ENCODE measurements at places on chromosomes 3 and 15. TPM values are rescaled to one million over a fixed set of nuclear protein-coding genes. Genes with fewer than 3 reads are reported as not detected.

- no peak for DNase-seq
Measured at GRCh38 chr3:36649125-36649524, 115.2 kb downstream of the DCLK3 start.

- DNase-seq: no peak
Measured at GRCh38 chr15:49290191-49290590, 120.1 kb downstream of the GALK2 start.

GRCh38 chr3:95705786-95706418, 1108.5 kb upstream of the EPHA6 start:
- DNase-seq: no peak

DNA sequence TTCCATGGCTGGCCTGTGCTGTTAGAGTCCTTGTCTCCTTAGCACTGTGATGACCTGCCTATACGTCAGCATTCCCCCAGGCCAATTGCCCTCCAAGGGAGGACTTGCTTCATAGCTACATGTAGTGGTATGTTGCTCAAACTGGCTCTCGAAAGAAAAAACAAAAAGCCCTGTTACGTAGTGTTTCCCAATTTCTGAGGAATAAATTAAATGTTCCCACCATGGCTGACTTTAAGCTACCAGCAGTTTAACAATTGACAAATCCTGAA, 54.6 kb downstream of the WNT7A start:
- DNase-seq: no peak

DNA sequence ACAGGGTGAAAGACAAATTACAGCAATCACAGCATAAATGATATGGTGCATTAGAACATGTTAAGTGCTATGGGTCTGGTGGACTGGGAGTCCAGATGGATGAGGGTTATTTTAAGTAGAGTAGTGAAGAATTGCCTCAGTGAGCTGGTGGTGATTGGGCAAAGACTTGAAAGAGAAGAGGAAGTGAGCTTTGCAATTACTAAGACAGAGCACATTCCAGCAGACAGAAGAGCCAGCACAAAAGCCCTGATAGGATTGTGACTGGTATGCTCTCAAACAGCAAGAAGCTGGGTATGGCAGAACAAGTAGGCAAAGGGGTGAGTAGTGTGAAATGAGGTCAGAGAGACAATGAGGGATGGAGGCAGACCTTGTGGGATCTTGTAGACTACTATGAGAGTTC, 2.1 kb upstream of the ACKR4 start:
- DNase-seq: no peak

The ACAD11 gene
- 51.3 TPM for total RNA-seq

- no peak for DNase-seq
Measured at GRCh38 chr3:194647747-194648146, 14.5 kb upstream of the TMEM44 start.

GRCh38 chr3:187006864-187007630, 76.7 kb downstream of the ST6GAL1 start:
- no peak for DNase-seq

- no peak for DNase-seq
Measured at GRCh38 chr3:73804204-73804603, 179.5 kb upstream of the PDZRN3 start.

GRCh38 chr3:100277255-100277800, 16.5 kb downstream of the TBC1D23 start:
- DNase-seq: no peak

The CCRL2 gene
- 1.6 TPM for total RNA-seq

DNA sequence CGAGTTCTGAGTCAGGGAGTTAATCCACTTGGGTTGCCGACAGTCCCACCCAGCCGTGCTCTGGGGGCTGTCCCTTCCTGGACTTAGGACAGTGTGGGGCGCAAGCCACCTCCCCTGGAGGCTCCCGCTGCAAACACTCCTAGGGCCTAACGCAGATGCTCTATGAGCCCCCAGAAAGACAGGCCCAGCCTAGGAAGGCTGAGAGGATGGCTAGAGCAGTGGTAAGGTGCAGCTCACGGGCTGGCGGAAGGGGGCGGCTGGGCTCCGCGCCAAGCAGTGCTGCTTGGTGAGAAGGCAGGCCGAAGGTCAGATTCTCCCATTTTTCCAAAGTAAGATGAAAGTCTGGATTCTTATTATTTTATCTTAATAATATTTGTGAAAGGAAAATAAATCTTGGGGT, 84.6 kb upstream of the ALDH1L1 start:
- DNase-seq: no peak

DNA sequence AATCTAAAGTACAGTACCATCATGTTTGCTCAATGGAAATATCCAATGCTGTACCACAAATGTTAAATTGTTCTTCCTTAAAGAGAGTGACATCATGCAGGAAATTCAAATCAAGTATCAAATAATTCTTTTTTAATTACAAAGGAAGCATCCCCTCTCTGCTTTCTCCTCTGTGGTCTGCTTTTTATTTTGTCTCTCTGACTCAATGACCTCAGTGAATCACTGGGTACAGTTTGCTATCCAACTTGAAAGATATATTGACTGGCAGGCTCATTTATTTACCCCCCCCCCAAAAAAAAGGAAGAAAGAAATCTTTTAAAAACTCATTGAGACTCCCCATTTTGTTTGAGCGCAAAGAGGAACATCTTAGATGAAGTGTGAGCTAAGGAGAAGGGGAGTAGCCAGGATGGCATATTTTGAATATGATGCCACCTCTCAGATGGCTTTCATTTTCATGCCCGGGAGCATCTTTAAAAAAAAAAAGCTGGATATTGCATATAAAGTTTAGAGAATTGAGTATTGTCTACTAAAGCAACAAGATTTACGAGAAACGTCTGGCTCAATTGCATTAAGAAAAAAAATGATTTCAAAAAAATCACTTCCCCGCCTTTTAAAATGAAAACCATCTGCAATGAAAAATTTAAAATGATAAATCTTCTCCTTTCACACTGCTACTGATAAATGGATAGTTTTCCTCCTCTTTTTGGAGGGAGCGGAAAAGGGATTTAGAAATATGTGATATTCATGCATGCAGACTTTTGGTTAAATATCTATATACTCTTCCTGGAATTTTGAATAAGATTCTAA, 307.1 kb upstream of the DPH6 start:
- no peak for DNase-seq

GRCh38 chr3:47482366-47482765, 6.6 kb upstream of the SCAP start:
- DNase-seq: no peak

- DNase-seq: no peak
Measured at GRCh38 chr3:40099871-40100270, 209.6 kb upstream of the EIF1B start.

The NOX5 gene
- total RNA-seq: 0.06 TPM

DNA sequence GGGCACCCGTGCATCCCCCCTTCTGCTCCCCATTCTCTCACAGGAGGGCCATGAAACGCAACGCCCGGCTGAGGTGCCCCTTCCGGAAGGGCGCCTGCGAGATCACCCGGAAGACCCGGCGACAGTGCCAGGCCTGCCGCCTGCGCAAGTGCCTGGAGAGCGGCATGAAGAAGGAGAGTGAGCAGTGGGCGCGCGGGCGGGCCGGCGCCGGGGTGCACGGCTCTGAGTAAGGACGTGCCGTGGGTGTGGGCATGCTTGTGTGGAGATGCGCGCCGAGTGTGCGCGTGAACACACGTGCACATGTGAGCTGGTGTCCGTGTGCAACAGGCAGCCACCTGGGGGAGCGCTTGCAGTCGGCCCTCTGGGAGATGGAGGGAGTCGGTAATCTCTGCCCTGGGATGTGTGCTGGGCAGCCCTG, 28.1 kb downstream of the NR1I2 start:
- DNase-seq: peak; percentile 42

DNA sequence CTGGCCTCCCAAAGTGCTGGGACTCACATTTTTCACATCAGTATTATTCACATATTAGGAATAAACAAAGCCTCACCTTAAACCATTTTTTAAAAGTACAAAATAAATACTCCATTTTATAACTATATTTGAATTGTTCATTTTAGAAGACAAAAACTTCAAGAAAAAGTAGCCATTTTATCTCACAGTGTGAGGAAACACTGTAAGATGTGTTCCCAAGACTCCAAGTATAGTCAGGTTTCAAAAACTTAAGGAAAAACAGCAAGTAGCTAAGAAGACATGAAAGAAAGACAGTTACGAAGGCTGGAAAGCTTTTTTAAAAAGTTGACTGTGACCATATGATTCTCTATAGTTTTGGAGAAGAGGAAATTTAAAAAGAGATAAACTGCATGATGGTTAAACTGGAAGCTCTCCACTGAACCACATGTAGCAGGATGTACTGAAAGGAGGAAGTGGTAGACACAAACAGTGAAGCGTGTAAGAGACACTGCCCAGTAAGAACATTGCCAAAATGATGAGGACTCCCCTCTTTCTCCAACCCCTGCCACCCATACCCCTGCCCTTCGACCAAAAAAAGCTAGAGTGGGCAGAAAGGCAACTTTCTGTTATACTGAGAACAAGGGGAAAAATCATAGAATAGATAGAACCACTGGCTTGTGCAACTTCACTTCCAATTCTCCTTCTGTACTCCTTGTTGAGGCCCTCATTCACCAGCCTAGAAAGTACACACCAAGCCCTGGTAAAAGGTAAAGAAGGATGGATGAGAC, 6.2 kb upstream of the TMF1 start:
- no peak for DNase-seq

GRCh38 chr3:194811118-194811517, 125.4 kb downstream of the FAM43A start:
- DNase-seq: no peak

The PKM gene
- 967 TPM for total RNA-seq

- DNase-seq: no peak
Measured at GRCh38 chr3:120682095-120682681, at the start of gene HGD. TSS of gene HGD (minus strand) at chr3:120682239. CDS start at chr3:120682111, 128 bp downstream.

GRCh38 chr15:24848050-24848449, 106.7 kb upstream of the SNRPN start:
- DNase-seq: peak; percentile 35

GRCh38 chr3:58116161-58116955, 94.4 kb downstream of the DNASE1L3 start:
- no peak for DNase-seq

- DNase-seq: no peak
Measured at GRCh38 chr3:176526225-176526624, 671.1 kb downstream of the TBL1XR1 start.

- DNase-seq: no peak
Measured at GRCh38 chr15:38190501-38190900, 62.1 kb upstream of the SPRED1 start.

GRCh38 chr15:59247364-59247763, 40.7 kb downstream of the LDHAL6B start:
- DNase-seq: peak; percentile 48

GRCh38 chr15:66850078-66850991, 148.3 kb downstream of the SMAD6 start:
- DNase-seq: no peak

GRCh38 chr3:64161481-64161952, 63.7 kb downstream of the PRICKLE2 start:
- DNase-seq: no peak

The SSUH2 gene
- total RNA-seq: not detected

The GRK7 gene
- total RNA-seq: 0.07 TPM

The PLA2G4B gene
- 0.36 TPM for total RNA-seq

DNA sequence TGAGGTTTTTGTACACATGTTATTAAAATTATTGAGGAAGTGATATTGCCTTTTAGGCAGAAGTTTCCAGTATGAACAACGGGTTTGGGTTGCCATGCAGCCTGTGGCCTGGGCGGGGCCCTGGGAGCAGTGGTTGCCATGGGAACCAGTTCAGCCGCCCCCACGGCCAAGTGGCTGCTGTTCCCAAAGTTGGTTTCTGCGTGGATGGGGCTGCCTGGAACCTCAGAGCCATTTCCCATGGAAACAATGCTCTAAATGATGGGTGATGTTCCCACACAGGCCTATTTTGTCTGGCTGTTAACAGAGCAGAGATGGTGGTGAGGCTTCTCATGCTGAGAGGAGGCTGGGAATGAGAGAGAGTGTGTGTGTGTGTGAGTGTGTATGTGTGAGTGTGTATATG, 19.5 kb downstream of the MRAS start:
- DNase-seq: peak; percentile 49

GRCh38 chr3:111143-112069, 85.2 kb upstream of the CHL1 start:
- no peak for DNase-seq

- no peak for DNase-seq
Measured at GRCh38 chr3:135368316-135368715, 573.3 kb downstream of the EPHB1 start.
